Esophagus muscularis mucosa (tissue), 4 donors: ENCODE measurements at places on chromosomes 11 and 22.

- no peak for DNase-seq
Measured at GRCh38 chr11:64876229-64876750, 2.1 kb downstream of the EHD1 start.

GRCh38 chr11:19980957-19981669 lies 179.2 kb downstream of the DBX1 start:
- no peak for DNase-seq

DNA sequence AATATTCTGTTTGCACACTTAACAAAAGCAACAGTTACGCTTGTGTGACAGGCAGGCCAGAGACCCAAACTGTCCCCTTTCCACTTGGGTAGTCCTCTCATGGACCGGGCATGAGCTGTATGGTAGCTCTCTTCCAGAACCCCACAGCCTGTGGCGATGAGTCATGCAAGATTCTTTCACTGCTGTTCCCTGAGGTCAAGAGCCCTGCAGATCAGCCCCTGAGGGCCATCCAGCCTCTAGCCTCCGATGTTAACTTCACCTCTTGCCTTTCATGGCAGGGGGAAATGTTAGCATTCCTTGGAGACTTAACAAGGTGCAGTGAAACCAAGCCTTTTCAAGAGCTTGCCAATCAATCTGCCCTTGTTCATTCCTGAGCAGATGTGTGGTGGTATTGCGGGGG lies 63.2 kb upstream of the DEUP1 start:
- no peak for DNase-seq

DNA sequence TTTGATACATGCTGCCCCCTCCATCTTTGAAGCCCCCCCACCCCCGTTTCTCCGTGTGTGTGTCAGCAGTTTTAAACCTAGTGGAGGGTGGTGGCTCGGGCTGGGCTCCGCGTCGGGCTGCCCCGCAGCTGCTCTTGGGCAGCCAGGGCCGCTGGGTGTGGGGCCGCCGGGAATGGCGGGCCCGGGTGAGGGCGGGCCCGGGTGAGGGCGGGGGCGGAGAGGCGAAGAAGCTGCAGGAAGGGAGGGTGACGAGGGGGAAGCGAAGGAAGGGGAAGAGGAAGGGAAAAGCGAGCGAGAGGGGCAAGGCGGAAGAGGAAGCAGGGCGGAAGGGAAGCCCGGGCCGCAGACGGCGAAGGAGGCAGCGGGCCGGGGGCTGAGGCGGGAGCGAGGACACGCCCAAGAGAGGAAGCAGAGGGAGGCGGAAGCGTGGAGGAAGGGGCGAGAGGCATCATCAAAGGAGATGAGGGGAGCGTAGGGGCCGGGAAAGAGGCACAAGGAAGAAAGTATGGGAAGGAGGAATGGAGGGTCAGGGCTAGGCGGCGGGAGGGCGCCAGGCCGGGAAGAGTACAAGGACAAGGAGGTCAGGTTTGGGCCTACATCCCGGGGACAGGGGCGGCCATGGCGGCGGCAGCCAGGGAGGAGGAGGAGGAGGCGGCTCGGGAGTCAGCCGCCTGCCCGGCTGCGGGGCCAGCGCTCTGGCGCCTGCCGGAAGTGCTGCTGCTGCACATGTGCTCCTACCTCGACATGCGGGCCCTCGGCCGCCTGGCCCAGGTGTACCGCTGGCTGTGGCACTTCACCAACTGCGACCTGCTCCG lies 82.4 kb downstream of the BCR start:
- no peak for DNase-seq

GRCh38 chr11:110279881-110280280 lies 16.5 kb downstream of the RDX start:
- DNase-seq = no peak
